ENCODE measurements at places on chromosomes 4 and X.

GRCh38 chr4:77199701-77200100 is 42.7 kb downstream of the CCNG2 start:
- no peak for DNase-seq

- DNase-seq = no peak
These were observed 38.6 kb downstream of the PHOX2B start for GRCh38 chr4:41709844-41710481.

DNA sequence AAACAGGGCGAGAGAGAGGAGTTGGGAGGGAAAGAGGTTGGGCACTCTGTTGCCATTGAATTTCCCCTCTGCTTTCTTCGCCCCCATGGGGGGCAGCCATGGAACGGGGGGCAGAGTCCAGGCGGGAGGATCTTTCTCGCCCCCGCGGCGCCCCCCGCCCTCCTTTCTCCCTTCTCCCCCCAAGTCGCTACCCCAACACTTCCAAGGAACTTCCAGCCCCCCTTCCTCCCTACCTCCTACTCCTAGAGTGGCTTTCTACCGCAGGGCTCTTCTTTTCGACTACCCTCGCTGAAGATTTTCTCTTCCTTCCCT is 594 bp upstream of the STAG2 start:
- DNase-seq = no peak

GRCh38 chr4:79455216-79455615 is 47.2 kb upstream of the GK2 start:
- no peak for DNase-seq

GRCh38 chr4:3792813-3793212 is 26.6 kb downstream of the ADRA2C start:
- no peak for DNase-seq

GRCh38 chrX:1477801-1478458 is 25.2 kb upstream of the ASMTL start:
- no peak for DNase-seq

- DNase-seq = no peak
These were observed 91.2 kb downstream of the LRP2BP start for GRCh38 chr4:185304541-185304940.

- no peak for DNase-seq
These were observed 568 bp downstream of the CHST7 start for GRCh38 chrX:46573892-46574773.

DNA sequence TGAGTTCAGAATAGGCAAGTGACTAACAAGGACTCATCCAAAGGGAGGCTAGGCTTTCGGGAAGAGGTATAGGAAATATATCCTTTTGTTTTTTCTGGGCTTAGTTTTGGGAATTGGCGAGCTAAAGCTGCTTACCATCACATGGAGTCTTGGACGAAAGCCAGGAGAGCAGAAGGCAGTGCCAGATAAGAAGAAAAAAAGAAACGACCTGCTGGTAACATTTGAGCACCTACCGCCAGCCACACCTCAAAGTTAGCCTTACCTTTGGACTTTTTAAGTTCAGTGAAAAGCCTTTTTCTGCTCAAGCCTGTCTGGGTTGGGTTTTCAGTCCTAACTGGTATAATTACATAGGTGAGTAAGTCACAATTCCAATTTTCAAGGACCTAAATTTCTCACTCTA is 85.1 kb upstream of the LCORL start:
- DNase-seq = no peak

DNA sequence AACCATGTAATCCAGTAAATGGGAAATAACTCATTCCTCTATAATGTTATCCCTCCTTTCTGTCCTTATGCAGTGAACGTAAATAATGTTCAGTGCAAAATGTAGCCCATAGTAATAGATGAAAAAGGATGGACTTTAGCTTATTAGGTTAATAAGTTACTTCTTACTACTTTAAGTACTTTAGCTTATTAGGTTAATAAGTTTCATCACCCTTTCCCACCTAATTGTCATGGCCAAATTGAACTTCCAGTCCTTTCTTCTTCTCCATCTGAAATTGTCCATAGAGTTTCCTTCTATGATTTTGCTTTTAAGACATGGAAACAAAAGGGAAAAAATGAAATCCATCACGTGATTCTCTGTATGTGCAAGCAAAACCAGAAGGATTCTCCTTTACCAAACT is 15.2 kb upstream of the TMEM165 start:
- DNase-seq = no peak

- no peak for DNase-seq
These were observed 262.0 kb downstream of the PPP1R2C start for GRCh38 chrX:42515939-42516338.

GRCh38 chr4:122044501-122044900 is 92.6 kb upstream of the TRPC3 start:
- DNase-seq = no peak

GRCh38 chr4:3452376-3452775 is 10.6 kb downstream of the HGFAC start:
- DNase-seq = no peak

DNA sequence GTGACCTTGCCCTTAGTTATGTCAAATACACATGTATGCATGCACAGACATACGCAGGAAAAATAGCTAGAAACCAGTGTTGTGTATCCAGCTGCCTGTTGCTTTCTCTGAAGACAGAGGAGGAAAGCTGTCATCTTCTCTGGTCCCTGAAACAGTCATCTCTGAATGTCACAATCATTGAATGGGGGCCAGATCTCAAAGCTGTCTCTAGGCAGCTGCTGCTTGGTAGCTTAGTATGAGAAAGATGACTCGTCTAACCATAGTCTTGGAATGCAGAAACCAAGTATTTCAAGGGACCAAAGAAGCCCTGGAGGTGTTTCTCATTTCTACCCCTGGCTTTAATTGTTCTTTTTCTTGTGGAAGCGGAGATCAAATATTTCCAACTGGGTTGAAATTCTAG is 4.0 kb downstream of the GRIA3 start:
- no peak for DNase-seq

- no peak for DNase-seq
These were observed 10.9 kb upstream of the UBE2K start for GRCh38 chr4:39687014-39687413.

GRCh38 chrX:327660-328126 is 9.1 kb upstream of the GTPBP6 start:
- DNase-seq = no peak

- no peak for DNase-seq
These were observed 3.8 kb upstream of the MAGEA8 start for GRCh38 chrX:149877157-149877556.

DNA sequence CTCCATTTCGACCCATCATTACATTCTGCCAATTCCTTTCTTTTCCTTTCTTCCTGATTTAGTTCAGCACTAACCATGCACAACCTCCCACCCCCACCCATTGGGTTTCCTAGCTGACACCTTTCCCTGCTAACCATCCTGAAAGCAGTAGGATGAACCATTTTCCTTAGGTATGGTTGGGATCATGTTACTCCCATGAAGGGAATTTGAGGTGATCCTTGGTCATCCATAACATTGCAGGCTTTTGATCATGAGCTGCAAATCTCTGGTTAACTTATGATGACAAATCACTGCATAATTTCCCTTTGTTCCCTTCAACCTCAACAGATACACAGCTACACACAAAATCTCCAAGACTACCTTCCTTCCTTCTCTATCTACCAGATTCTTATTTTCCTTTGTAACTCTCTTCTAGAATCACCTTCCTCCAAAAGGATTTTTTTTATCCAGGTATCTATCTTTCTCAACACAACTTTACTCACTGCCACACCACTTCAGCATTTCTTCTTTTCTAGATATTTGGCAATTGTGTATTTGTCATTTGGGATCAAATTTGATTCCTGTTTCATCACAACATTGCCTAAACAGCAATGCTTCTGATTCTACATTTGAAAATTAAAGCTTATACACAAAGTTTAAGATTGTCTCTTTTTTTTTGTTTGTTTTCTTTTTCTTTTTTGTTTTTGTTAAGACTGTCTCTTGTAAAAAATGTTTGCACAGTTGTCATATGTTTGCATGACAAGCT is 145.1 kb downstream of the RBM47 start:
- no peak for DNase-seq

All from anterior cingulate cortex (tissue), 58 donors.